Stimulated activated CD8-positive, alpha-beta memory T cell treated with anti-CD3 and anti-CD28 coated beads, Interleukin-2, amount 100 ng/mL, for 48 hours (primary cell): ENCODE measurements at places on chromosomes 2 and 18.

GRCh38 chr2:78817430-78817829 is 208.1 kb upstream of the REG3G start:
- DNase-seq: no peak

DNA sequence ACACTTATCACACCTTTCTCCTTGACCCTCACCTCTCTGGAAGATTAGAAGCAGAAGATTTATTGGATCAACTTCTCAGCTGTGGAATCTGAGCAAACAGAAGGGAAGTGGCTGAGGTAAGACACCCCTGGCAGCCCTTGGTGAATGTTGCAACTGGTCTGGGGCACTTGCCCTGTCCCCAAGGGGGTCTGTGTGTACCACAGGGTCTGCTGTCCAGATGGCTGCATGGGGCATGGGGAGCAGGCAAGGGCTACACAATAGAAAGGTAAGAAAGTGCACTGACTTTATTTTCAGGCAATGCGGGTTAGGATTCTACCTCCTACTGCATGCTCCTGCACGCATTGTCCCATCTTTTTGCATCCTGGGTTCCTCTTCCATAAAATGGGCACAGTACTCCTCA is 238.4 kb upstream of the SMAD2 start:
- DNase-seq: no peak

DNA sequence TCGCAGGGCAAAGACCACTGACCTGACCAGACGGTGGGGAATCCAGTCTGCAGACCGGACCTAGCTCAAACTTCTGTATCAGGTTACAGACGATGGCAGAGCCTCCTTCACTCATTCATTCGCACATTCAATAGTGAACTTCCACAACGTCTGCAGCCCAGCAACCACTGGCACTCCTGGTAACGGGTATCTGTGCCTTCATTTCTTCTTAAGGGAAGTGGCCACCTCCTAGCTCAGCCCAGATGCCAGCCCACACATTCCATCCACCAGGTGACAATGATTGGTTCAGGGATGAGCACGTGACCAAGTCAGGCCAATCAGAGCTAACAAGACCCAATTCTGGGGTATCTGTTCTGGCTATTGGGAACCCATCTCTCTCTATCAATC is 15.9 kb upstream of the ARMC9 start:
- no peak for DNase-seq

DNA sequence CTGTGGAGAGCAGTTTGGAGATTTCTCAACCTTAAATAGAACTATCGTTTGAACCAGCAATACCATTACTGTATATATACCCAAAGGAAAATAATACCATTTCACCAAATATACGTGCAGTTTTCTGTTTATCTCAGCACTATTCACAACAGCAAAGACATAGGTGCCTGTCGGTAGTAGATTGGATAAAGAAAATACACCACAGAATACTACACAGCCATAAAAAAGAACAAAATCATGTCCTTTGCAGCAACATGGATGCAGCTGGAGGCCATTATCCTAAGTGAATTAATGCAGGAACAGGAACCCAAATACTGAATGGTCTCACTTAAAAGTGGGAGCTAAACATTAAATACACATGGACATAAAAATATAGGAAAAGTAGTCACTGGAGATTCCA is 81.3 kb downstream of the SMCHD1 start:
- DNase-seq: no peak

DNA sequence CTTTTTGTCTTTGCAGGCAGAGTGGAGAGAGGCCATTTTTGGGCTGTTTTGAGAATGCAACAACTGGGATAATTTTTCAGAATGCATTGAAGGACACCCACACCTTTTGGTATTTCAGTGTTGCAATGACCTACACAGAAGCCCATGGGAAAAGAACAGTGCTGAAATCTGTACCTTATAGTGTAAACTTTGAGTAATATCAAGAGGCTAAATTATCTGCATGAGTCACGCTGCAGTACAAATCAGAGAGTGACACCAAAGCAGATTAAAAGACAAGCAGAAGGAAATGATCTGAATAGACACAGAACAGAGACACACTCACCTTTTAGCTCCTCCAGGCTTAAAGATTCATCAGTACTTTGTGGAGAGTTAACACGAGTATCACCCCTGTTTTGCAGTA is 265.3 kb downstream of the PAX3 start:
- no peak for DNase-seq

GRCh38 chr2:20634507-20635112 is 16.3 kb downstream of the HS1BP3 start:
- DNase-seq: no peak

DNA sequence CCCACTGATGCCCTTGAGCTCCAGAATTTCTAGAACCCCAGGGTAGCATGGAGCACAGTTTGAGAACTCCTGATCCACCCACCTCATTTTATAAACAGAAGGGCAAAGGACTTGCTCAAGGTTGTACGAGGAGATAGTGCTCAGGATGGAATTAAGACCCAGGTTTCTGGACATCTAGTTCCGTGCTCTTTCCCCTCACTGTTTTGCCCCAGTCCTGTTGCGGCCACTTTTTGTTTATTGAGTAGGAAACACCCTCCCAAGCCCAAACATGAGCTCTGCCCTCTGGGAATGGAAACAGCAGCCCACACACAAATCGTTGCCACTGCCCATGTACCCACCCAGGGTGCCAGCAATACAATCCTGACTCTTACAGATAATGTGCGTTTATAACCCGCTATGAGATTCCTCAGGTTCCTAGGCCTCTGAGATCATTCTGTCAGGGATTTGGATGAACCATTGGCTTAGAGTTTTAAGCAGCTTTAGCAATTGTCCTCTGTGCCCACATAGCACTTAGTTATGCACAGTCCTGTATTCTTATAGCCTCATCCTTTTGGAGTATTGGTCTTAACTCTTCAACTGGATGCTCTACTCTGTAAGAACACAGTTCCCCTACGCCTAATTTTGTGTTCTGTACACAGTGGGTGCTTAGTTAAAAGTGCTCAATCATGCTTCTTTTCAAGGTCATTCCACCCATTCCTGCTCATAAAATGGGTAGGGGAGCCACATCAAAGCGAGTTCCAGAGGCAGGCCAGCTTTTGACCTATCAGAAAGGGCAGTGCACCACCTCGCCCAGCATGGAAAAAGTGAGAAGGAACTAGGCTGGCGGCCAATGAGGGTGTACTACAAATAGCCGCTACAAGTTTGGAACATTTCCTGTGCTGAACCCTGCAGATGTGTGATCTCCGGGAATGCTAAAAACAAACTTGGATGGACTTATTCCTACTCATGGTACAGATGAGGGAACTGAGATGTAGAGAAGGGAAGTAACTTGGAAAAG is 60.3 kb upstream of the IGFBP2 start:
- no peak for DNase-seq
